ENCODE measurements at places on chromosomes 6 and 20.

DNA sequence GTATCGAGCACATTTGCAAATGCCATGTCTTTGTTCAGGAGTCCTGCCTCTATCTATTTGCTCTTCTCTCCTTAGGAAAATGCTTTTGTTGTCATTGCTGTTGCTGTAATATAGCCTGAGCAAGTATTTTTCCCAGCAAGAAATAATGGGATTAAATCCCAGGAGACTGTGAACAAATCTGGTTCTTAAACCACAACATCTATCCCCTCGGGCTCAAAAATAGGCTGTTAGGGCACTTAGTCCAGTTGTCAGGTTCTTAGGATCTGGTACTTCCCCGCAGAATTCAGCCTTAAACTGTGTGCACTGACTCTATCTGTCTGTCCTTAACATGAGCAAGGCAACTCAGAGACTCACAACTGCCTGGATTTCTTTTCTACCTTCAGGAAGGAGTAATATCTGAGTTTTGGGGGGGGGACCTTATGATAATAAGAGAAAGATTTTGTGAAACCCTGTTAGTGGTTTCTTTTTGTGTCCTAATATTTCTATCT, 437.5 kb downstream of the HTR1B start:
- H3K4me3 ChIP-seq = no peak overlapping the region
- H3K27me3 ChIP-seq = no peaks in the 10 kb centered on the region
- no peak overlapping the region for H3K27ac ChIP-seq
- no peaks in the 10 kb centered on the region for H3K4me1 ChIP-seq

DNA sequence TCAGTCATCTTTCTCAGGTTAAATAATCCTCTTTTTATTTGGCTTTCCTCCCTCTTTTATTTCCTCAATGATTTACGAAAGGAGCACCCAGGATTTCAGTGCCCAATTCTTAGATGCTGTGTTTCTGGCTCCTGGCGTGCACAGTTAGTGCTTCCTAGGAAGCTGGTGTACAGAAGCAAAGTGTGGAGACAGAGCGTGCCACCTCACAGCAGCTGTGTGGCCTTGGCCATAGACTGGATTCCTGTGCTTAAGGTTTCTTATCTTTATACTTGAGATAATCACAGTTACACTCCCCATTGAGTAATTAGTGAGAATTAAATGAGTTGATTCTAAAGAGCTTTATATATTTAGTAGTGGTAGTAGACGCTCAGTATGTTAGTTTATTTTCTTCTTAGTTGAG, 39.7 kb upstream of the GJA1 start:
- H3K27ac ChIP-seq = no peak overlapping the region
- no peak for DNase-seq
- H3K27me3 ChIP-seq = no peaks in the 10 kb centered on the region
- H3K36me3 ChIP-seq = no peaks in the 10 kb centered on the region
- no peaks in the 10 kb centered on the region for H3K4me1 ChIP-seq

DNA sequence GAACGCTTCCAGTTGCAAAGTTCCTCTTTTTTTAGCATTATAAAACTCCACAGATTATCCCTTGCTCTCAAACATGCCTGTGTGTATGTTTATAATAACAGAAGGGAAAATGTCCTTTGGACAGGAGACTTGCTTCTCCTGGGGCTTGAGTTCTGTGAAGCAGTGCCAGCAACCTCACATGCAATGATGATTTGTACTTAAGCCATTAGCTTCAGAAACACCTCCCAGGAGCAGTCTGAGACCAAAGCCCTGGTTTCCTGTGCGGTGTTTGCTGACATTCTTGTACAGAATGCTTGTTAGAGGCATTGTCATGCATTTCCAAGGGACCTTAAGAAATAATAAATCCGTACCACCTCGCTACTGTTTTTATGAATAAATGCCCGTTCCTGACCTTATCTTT, 752.8 kb downstream of the CBLN4 start:
- no peak overlapping the region for H3K4me3 ChIP-seq
- DNase-seq = no peak
- no peaks in the 10 kb centered on the region for H3K36me3 ChIP-seq
- H3K27ac ChIP-seq = no peak overlapping the region

DNA sequence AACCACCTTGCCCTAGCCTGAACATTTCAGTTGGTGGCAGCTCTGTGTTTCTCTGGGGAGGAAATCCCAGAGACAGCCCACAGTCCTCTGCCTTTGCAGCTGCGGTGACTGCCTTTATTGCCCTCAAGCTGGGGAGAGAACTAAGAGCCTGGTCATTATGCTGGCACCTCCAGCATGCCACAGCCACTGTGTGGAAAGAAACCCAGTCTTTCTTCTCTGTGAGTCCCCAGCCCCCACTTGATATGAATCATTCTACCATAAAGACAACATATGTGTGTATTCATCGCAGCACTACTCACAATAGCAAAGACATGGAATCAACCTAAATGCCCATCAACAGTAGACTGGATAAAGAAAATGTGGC, 82.3 kb upstream of the RNF217 start:
- peaks cover 23% of the 10 kb centered on the region for H3K27me3 ChIP-seq
- no peak overlapping the region for H3K27ac ChIP-seq
- H3K4me3 ChIP-seq = no peak overlapping the region
- H3K36me3 ChIP-seq = no peaks in the 10 kb centered on the region

DNA sequence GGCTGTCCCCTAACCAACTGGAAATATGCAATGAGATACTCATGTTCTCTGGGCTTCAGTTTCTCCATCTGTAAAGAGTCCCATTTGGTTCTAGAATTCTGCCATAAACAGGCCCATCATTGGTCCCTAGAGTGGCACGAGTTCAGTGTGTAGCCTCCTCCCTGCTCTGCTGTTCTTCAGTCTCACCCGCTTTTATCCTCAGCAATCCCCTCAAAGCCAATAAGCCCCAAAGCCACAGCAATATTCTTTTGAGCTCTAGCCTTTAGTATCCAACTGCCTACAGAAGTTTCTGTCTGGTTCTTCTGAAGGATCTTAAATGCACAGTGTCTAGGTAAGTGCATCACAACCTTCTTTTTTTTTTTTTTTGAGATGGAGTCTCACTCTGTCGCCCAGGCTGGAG, 9.8 kb upstream of the MRPS18A start:
- H3K27ac ChIP-seq = no peak overlapping the region
- H3K27me3 ChIP-seq = peaks cover 19% of the 10 kb centered on the region
- no peak overlapping the region for H3K4me3 ChIP-seq
- no peaks in the 10 kb centered on the region for H3K4me1 ChIP-seq

DNA sequence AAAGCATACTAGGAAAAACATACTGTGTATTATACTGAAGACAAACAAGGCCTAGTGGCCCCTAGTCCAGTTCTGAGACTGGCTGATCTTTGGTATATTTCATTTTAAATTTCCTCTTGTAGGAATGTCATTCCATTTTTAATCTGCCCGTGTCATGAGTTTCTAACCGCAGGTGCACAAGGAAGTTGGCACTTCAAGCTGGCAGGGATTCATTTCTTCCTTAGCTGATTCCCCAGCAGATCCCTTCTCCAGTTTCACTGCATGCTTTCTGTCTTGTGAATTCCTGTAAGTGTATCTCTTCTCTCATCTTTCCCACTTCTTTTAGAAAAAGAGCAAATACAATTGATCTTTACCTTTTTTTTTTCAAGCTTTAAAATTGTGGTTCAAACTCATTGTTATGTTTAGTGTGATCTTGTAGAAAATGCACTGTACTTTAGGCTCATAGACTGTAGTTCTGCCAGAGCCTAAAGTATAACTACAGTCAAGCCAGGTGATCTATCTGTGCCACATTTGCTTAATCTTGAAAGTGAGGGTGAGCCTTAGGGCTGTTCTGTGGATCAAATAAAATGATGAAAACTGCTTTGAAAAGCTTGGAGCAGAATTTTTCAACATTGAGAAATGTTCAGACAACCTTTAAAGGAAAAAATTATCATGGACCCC, 37.0 kb downstream of the RNF217 start:
- H3K27ac ChIP-seq = no peak overlapping the region
- no peaks in the 10 kb centered on the region for H3K4me1 ChIP-seq
- no peaks in the 10 kb centered on the region for H3K36me3 ChIP-seq
- DNase-seq = no peak
- H3K27me3 ChIP-seq = no peaks in the 10 kb centered on the region

DNA sequence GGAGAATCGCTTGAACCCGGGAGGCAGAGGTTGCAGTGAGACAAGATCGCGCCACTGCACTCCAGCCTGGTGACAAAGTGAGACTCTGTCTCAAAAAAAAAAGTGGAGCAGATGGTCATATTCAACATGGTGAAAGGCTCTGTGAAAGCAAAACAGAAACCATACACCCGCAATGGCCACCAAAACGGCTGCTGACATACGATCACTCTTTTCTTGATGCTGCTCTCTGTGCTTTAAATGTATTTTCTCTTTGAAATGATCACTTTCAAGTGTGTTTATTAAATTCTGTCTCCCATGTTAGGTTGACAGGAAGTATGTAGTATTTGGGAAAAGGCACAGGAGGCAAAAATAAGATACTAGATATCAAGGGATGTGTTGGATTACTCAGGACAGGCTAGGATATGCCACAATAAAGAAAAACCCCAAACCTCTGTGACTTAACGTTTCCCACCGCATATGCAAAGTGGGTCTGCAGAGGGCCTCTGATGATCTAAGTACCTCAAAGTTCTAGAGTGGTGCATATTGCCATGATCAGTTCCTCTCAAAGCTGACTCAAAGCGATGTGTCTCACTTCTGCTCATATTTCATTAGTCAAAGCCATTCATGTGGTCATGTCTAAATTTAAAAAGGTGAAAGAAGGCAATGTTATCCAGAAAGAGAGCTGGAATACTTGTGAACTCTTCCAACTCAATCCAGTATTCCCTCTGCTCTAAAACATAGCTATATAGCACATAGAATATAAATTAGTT, 155.1 kb upstream of the SOX4 start:
- no peaks in the 10 kb centered on the region for H3K36me3 ChIP-seq
- peak overlapping the region; percentile 81 for H3K27ac ChIP-seq
- peak; percentile 55 for DNase-seq
- peaks cover 10% of the 10 kb centered on the region for H3K27me3 ChIP-seq
- peak overlapping the region; percentile 16 for H3K4me3 ChIP-seq

DNA sequence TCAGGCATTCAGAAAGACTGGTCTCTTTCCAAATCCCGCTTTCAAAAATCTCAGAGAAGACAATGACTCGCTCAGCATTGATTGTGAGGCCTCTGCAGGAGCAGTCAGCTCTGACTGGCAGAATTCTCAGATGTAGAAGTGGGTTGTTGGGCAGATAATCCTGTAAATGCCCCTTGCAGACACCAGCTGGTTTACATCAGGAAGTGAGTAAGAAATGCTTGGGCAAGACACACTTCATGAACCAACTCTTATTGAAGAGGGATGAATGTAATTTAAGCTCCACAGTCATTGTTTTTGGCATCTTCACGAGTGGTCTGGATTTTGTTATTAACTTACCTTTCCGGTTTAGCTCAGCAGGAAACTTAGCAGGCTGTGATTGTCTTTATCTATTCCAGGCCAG, 166.6 kb downstream of the PLCB4 start:
- H3K4me1 ChIP-seq = no peaks in the 10 kb centered on the region
- H3K27me3 ChIP-seq = no peaks in the 10 kb centered on the region
- H3K4me3 ChIP-seq = no peak overlapping the region
- no peak for DNase-seq

- H3K27me3 ChIP-seq = peaks cover 3% of the 10 kb centered on the region
- no peaks in the 10 kb centered on the region for H3K4me1 ChIP-seq
- no peak overlapping the region for H3K4me3 ChIP-seq
Observed at GRCh38 chr20:23782366-23782983, 31.7 kb upstream of the CST1 start.

- no peak overlapping the region for H3K27ac ChIP-seq
- peaks cover 18% of the 10 kb centered on the region for H3K4me1 ChIP-seq
- no peak for DNase-seq
- H3K36me3 ChIP-seq = peaks cover 6% of the 10 kb centered on the region
Observed at GRCh38 chr6:2140438-2141128, 104.8 kb downstream of the GMDS start.

DNA sequence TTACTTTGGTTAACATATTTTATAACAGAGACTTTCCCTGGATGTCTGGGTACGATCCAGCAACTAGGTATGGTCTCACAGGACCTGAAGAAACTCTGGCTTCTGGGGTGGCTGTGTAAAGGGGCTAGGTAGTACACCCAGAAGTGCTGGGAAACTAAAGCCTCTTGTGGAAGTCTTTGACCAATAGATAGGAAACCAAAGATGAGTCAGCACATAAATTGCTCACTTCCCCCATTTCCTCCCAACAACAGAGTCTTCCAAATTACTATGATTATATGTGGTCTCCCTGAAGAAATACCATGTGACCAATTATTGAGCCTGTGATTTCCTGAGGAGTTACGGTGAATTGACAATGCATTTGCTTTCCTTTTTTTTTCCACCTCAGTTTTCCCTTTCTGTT, 26.8 kb upstream of the TBX18 start:
- H3K4me1 ChIP-seq = no peaks in the 10 kb centered on the region
- no peak overlapping the region for H3K27ac ChIP-seq
- H3K36me3 ChIP-seq = no peaks in the 10 kb centered on the region
- no peak overlapping the region for H3K4me3 ChIP-seq
- DNase-seq = no peak
- H3K27me3 ChIP-seq = no peaks in the 10 kb centered on the region

DNA sequence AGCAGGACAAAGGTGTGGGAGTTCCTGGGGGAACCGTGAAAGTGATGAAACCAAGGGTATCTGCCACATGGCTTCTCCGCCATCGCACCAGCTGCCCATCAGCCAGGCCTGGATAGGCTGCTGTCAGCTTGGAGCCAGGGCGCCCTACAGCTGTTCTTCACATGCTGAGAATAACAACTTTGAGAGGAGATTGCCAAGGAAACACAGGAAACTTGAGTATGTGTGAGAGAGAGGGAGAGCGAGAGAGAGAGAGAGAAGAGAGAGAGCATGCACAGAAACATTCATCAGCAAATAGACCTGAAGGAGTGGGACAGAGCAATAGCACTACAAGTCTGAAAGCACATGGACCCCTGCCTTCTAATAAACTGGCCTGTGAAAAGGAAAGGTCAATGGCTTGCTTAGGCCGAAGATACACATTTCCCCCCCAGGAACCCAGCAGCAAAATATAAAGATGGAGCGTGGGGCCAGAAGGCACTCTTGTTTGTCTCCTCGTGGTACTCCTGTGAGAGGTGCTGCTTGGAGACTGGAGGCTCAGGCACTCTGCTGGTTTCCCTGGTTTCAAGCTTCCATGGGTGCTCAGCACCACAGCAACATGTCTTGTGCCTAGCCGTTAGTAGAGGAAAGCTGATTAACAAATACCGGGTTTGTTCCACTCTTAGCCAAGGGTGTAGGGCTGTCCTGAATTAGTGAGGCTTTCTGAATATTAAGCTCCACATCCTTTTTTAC, 53.0 kb downstream of the SNAP25 start:
- H3K27ac ChIP-seq = no peak overlapping the region
- no peak overlapping the region for H3K4me3 ChIP-seq
- peaks cover 4% of the 10 kb centered on the region for H3K27me3 ChIP-seq
- no peaks in the 10 kb centered on the region for H3K4me1 ChIP-seq
- H3K36me3 ChIP-seq = no peaks in the 10 kb centered on the region
- DNase-seq = no peak
